WTC11 (cell line): ENCODE measurements at places on chromosomes 4 and X. TPM values are rescaled to one million over a fixed set of nuclear protein-coding genes. Genes with fewer than 3 reads are reported as not detected.

The SH3BGRL gene
- total RNA-seq: 36.6 to 37.8 TPM (median 37.3 TPM) in 3 replicates

- no peaks in the 10 kb centered on the region for H3K4me1 ChIP-seq
- DNase-seq: no peak
- H3K27ac ChIP-seq: no peak overlapping the region
- H3K4me3 ChIP-seq: peak overlapping the region; percentile 75
Observed at GRCh38 chrX:1453395-1453783, 680 bp upstream of the ASMTL start.

- H3K36me3 ChIP-seq: peaks cover 18% of the 10 kb centered on the region
- peak overlapping the region; percentile 76 for H3K27ac ChIP-seq
- H3K27me3 ChIP-seq: no peaks in the 10 kb centered on the region
Observed at GRCh38 chrX:133332737-133333136, 82.6 kb downstream of the GPC4 start.

DNA sequence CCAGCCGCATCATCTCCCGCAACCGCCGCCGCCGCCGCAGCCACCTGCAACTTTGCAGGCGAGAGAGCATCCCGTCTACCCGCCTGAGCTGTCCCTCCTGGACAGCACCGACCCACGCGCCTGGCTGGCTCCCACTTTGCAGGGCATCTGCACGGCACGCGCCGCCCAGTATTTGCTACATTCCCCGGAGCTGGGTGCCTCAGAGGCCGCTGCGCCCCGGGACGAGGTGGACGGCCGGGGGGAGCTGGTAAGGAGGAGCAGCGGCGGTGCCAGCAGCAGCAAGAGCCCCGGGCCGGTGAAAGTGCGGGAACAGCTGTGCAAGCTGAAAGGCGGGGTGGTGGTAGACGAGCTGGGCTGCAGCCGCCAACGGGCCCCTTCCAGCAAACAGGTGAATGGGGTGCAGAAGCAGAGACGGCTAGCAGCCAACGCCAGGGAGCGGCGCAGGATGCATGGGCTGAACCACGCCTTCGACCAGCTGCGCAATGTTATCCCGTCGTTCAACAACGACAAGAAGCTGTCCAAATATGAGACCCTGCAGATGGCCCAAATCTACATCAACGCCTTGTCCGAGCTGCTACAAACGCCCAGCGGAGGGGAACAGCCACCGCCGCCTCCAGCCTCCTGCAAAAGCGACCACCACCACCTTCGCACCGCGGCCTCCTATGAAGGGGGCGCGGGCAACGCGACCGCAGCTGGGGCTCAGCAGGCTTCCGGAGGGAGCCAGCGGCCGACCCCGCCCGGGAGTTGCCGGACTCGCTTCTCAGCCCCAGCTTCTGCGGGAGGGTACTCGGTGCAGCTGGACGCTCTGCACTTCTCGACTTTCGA lies 654 bp downstream of the ATOH1 start:
- DNase-seq: peak; percentile 77
- H3K4me3 ChIP-seq: peak overlapping the region; percentile 79
- H3K4me1 ChIP-seq: peaks cover 57% of the 10 kb centered on the region
- H3K27ac ChIP-seq: no peak overlapping the region
- H3K36me3 ChIP-seq: no peaks in the 10 kb centered on the region
- H3K27me3 ChIP-seq: peaks cover 95% of the 10 kb centered on the region

- H3K4me1 ChIP-seq: no peaks in the 10 kb centered on the region
- H3K27ac ChIP-seq: no peak overlapping the region
- no peak overlapping the region for H3K4me3 ChIP-seq
- no peak for DNase-seq
Observed at GRCh38 chr4:14520171-14520570, 482.1 kb upstream of the CPEB2 start.

- DNase-seq: no peak
- no peaks in the 10 kb centered on the region for H3K4me1 ChIP-seq
- no peaks in the 10 kb centered on the region for H3K27me3 ChIP-seq
- no peak overlapping the region for H3K4me3 ChIP-seq
Observed at GRCh38 chr4:120809518-120809917, 113.0 kb downstream of the PRDM5 start.

DNA sequence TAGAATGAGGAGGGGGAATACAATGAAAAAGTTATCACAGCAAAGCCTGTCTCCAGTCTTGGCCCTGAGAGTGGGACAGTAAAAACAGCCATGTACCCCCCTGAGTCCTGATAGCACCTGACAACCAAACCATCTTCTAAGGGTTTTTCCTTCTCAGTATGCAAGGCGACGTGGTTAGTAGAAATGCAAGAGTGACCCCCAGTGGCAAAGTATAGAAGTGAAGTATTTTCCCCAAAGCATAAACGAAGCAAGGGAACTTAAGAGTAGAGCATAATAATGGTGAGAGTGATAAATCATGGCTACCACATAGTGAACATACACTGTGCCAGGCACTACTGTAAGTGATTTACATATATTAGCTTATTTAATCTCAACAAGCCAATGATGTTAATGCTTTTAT lies 52.8 kb downstream of the FAM47C start:
- H3K27ac ChIP-seq: no peak overlapping the region
- H3K27me3 ChIP-seq: no peaks in the 10 kb centered on the region
- H3K4me3 ChIP-seq: no peak overlapping the region
- DNase-seq: no peak
- H3K4me1 ChIP-seq: no peaks in the 10 kb centered on the region

- DNase-seq: no peak
- no peak overlapping the region for H3K4me3 ChIP-seq
- no peaks in the 10 kb centered on the region for H3K4me1 ChIP-seq
Observed at GRCh38 chr4:83089410-83090157, 24.9 kb downstream of the PLAC8 start.

GRCh38 chr4:61336916-61337315 lies 136.8 kb downstream of the ADGRL3 start:
- H3K4me3 ChIP-seq: peak overlapping the region; percentile 47
- H3K4me1 ChIP-seq: peaks cover 42% of the 10 kb centered on the region
- DNase-seq: peak; percentile 18
- no peaks in the 10 kb centered on the region for H3K27me3 ChIP-seq

The RPS6KA6 gene
- total RNA-seq: 13.1 to 14.8 TPM (median 13.3 TPM) in 3 replicates

DNA sequence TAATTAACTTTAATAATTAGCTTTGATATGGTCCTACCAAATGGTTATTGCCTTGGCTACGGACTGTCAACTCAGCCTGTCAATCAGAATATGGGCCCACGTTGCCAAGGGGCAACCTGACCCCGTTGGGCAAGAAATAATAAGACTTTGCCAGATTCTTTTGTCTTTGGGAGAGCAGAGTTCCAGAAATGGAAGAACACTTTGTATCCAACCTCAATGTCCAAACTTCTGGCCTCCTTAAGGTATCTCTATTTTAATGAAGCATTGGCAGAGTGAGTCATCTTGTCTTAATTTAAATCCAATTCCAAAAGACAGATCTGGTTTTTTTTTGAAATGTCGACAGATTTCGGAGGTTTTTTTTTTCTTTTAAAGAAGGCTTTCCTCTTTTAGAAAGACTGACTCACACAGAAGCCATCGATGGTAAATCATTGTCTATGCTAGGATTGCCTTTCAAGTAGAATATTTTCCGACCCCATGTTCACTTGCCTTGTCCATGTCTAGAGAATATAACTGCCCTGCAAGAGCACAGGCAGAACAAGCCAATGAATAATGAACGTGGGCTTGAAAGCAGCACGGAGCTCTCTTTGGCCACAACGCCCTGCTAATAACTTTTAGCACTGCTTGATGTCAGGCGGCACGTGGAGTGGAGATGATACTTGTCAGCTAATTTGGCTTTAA lies 190.3 kb upstream of the GATB start:
- peaks cover 3% of the 10 kb centered on the region for H3K4me1 ChIP-seq
- no peak overlapping the region for H3K4me3 ChIP-seq
- no peak overlapping the region for H3K27ac ChIP-seq
- peaks cover 22% of the 10 kb centered on the region for H3K36me3 ChIP-seq
- no peak for DNase-seq
- H3K27me3 ChIP-seq: peaks cover 3% of the 10 kb centered on the region

DNA sequence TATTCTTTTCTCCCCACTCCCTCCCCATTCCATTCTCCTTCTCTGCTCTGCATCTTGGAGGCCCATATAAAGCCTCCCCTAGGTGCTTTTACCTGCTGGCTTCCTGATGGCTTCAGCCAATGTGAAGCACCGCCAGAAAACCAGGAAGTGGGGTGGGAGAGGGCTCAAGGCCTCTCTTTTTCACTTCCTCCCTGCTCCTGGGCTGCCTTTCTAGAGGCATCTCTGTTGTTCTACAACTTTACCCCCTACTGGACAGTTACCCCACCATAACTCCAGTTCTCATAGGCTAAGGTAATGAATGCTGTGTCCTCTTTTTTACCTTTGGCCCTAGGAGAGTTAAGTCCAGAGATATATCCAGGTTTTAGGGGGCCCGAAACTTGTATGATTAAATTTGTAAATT lies 62.4 kb upstream of the PPARGC1A start:
- no peaks in the 10 kb centered on the region for H3K27me3 ChIP-seq
- H3K27ac ChIP-seq: no peak overlapping the region
- H3K36me3 ChIP-seq: peaks cover 3% of the 10 kb centered on the region; the same call in 1 of the 2 replicates
- H3K4me3 ChIP-seq: no peak overlapping the region
- DNase-seq: no peak

GRCh38 chrX:118730500-118731247 lies 3.3 kb downstream of the IL13RA1 start:
- H3K27me3 ChIP-seq: peaks cover 22% of the 10 kb centered on the region
- no peaks in the 10 kb centered on the region for H3K36me3 ChIP-seq
- peaks cover 35% of the 10 kb centered on the region for H3K4me1 ChIP-seq
- no peak overlapping the region for H3K27ac ChIP-seq

GRCh38 chr4:40525752-40526598 lies 103.7 kb downstream of the RBM47 start:
- H3K4me1 ChIP-seq: peaks cover 26% of the 10 kb centered on the region
- DNase-seq: peak; percentile 36
- peak overlapping the region; percentile 92 for H3K27ac ChIP-seq
- peaks cover 15% of the 10 kb centered on the region for H3K36me3 ChIP-seq
- H3K27me3 ChIP-seq: no peaks in the 10 kb centered on the region
- H3K4me3 ChIP-seq: no peak overlapping the region

The TCEAL7 gene
- 5.6 to 7.7 TPM (median 7.2 TPM) in 3 replicates for total RNA-seq

GRCh38 chr4:64774626-64775025 lies 365.4 kb upstream of the TECRL start:
- no peak overlapping the region for H3K27ac ChIP-seq
- H3K27me3 ChIP-seq: no peaks in the 10 kb centered on the region
- no peak for DNase-seq
- H3K36me3 ChIP-seq: peaks cover 7% of the 10 kb centered on the region

The PCDH18 gene
- 28.0 to 41.2 TPM (median 38.8 TPM) in 3 replicates for total RNA-seq

DNA sequence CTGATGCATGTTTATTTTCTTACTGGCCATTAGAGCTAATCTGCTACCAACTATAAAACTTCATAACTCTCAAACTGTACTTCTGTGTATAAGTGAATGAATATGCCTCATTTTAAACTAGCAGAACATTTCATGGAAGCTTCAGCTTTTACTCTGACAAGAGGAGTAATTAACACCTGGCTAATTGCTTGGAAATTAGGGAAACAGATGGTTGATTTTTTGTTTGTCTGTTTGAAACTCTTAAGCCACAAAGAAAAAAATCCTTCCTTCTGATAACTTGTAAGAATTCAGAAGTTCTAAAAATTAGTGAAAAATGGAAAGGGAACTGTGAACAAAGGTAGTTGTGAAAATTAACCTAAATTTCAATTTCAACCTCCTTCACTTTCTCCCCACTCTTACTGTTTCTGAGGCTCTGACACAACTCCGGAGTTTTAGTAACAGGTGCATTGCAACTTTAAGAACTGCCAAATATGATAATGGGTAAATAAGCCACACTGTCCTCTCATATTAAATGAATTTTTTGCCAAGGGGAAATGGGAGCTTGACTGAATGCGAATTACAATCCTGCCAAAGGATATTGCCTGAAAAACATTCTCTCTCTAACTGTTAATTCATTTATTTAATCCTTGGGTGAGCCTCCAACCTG lies 1.0 kb downstream of the EGF start:
- no peak for DNase-seq
- 0 out of 2 replicates have a peak overlapping the region, but pooled peaks have one; percentile 6 for H3K4me3 ChIP-seq
- H3K4me1 ChIP-seq: peaks cover 41% of the 10 kb centered on the region
- no peaks in the 10 kb centered on the region for H3K36me3 ChIP-seq
- H3K27ac ChIP-seq: no peak overlapping the region
- no peaks in the 10 kb centered on the region for H3K27me3 ChIP-seq

GRCh38 chr4:8328866-8329559 lies 59.5 kb downstream of the HTRA3 start:
- no peaks in the 10 kb centered on the region for H3K4me1 ChIP-seq
- no peak overlapping the region for H3K4me3 ChIP-seq
- no peaks in the 10 kb centered on the region for H3K27me3 ChIP-seq
- H3K27ac ChIP-seq: no peak overlapping the region

DNA sequence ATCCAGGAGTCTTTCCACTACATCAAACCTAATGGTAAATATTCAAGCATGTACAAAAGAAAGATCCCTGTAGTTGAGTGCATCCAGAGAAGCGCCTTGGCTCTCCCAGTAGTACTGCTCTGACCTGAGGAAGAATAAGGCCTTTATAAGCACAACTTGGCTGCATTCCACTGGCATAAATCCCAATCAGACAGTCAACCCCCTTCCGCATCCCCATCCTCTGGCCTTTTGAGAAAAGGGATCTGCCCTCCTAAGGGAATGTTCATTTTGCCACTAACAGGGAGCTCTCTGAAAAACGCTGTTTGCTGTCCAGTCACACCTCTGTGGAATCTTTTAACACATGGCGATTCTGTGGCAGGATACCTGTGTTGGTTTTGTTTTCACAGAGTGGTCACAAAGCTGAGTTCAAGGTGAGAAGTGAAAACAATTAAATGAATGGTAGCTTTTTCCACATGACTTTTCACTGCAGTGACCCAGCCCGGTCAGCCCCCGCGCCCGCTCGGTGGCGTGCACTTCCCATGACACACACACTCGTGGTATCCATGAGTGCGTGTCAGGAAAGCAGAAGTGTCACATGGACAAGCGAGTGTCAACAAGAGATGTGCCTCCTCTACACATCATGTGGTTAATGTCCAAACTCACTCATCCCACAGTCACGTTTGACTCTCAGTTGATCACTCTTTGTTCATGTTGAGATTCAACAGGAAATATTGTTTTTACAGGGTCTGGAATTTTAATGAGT lies 112.2 kb upstream of the ENPP6 start:
- DNase-seq: no peak
- no peak overlapping the region for H3K27ac ChIP-seq
- peaks cover 21% of the 10 kb centered on the region for H3K4me1 ChIP-seq
- H3K4me3 ChIP-seq: no peak overlapping the region
- H3K36me3 ChIP-seq: peaks cover 13% of the 10 kb centered on the region
- H3K27me3 ChIP-seq: peaks cover 3% of the 10 kb centered on the region; the same call in 1 of the 2 replicates

- no peak overlapping the region for H3K27ac ChIP-seq
- H3K27me3 ChIP-seq: no peaks in the 10 kb centered on the region
- DNase-seq: no peak
- peaks cover 3% of the 10 kb centered on the region for H3K4me1 ChIP-seq
- H3K36me3 ChIP-seq: no peaks in the 10 kb centered on the region
Observed at GRCh38 chr4:119286377-119287002, 35.4 kb downstream of the FABP2 start.
